NCI-H226 (cell line): ENCODE measurements at places on chromosomes 1 and 21.

- peak; percentile 41 for DNase-seq
Measured at GRCh38 chr1:41325801-41326200, 35.4 kb upstream of the FOXO6 start.

- DNase-seq: no peak
Measured at GRCh38 chr1:93963585-93963984, 54.4 kb upstream of the GCLM start.

DNA sequence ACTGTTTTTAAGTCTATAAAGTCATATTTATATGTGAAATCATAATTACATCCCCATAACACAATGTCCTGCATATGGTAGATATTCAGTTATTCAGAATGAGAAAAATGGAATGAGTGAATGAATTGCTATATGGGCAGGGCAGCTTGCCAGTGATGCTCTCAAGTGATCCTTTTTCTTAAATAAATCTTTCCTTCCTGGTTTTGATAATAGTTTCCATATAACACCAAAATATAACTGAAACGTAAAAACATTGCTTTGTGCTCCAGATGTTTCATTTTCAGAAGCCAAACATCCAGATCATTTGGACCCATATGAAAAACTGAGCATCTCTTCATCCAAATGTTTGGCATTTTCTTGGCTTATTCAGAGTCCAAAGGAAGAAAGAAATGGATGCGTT is 30.2 kb upstream of the RGS8 start:
- no peak for DNase-seq

DNA sequence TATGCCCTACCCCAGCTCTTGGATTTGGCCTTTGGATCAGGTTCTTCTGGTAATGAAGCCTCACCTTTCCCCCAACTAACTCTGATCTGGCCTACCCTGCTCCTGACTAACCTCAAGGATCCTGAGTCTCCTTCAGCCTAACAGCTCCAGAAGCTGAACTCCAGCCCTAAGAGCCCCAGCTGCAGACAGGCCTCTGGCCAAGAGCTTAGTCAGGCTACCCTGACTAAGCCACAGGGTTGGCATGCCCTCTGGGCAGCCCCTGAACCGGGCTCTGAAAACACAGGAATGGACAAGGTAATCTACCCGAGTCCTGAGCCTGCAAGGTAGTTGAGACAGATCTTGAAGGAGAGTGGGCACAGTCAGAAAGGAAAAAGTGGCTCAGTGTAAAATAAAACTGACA is 29.4 kb downstream of the COA7 start:
- peak; percentile 74 for DNase-seq

- DNase-seq: no peak
Measured at GRCh38 chr21:34046917-34047316, 26.5 kb upstream of the MRPS6 start.

GRCh38 chr1:228280106-228280901 is 72.5 kb downstream of the OBSCN start:
- no peak for DNase-seq

DNA sequence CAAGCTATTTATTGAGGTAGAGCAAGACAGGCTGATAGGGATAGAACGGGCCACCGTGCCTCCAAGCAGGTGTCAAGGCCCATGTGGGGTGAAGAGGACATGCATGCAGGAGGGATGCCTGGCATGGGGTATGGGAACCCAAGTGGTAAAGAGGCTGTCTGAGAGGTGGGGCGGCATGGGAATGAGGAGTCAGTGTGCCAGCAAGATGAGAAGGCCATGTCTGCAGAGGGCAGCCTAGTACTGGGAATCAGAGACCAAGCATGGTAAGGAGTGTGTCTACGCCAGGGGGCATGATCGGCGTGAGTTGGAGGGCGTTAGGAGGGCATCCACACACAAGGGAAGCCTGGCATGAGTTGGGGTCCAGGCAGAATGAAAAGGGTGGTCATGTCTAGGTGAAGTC is 303.7 kb upstream of the PLD5 start:
- DNase-seq: no peak

DNA sequence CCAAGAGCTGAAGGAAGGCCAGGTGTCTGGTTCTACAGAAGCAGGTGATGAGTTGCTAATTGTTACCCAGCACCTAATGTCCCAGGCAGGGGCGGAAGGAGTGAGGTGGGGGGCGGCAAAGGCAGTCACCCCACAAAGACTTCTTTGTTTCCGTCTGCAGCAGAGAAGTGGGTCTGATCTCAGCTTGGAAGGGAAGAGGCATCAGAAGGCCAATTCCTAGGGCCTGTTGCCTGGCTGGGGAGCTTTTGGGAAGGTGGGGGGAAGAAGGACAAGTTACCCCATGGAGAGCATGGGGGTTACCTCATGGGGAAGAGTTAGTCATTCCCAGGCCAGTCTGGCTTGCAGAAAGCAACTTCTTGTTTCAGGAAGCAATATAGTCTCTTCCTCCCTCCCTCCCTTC is 10.9 kb downstream of the IGSF21 start:
- DNase-seq: no peak

GRCh38 chr1:13700521-13701270 is 708 bp downstream of the PRDM2 start:
- DNase-seq: no peak

- DNase-seq: no peak
Measured at GRCh38 chr1:163094589-163094988, 25.4 kb downstream of the RGS4 start.

- no peak for DNase-seq
Measured at GRCh38 chr1:227915564-227916553, 31.9 kb downstream of the WNT9A start.

- no peak for DNase-seq
Measured at GRCh38 chr21:29673096-29673610, 266.6 kb downstream of the GRIK1 start.

GRCh38 chr1:154716011-154716410 is 108.0 kb upstream of the ADAR start:
- no peak for DNase-seq

- no peak for DNase-seq
Measured at GRCh38 chr1:58929671-58930325, 146.0 kb upstream of the JUN start.

GRCh38 chr1:31906557-31906956 is 31.6 kb downstream of the PTP4A2 start:
- DNase-seq: no peak

- peak; percentile 26 for DNase-seq
Measured at GRCh38 chr1:5847013-5847659, 145.1 kb downstream of the NPHP4 start.

GRCh38 chr1:247337250-247337746 is 5.6 kb upstream of the ZNF496 start:
- peak; percentile 90 for DNase-seq

DNA sequence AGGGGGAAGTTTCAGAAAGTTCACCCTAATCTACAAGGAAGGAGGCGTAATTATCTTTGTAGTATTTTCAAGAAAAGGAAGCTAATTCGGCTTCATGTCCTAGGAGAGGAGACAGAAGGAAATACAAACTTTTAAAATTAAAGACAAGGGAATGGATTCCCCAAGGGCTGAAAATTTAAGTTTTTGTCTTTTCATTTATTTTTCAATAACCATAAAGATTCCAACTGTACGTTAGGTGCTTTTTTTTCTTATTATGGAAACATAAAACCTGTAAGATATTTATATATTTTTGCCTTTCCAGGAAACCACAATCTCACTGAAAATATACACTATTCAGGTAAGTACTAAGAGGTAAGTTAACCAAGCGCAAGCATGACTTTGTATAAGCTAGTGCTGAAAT is at the start of gene OR2M3:
Gene OR2M3, plus strand, starts transcription at position 301 of the 400 bp plus-strand sequence. CDS start 5,803 bp downstream, outside the sequence.
- no peak for DNase-seq

- DNase-seq: no peak
Measured at GRCh38 chr1:67847466-67847865, 14.2 kb upstream of the GNG12 start.

DNA sequence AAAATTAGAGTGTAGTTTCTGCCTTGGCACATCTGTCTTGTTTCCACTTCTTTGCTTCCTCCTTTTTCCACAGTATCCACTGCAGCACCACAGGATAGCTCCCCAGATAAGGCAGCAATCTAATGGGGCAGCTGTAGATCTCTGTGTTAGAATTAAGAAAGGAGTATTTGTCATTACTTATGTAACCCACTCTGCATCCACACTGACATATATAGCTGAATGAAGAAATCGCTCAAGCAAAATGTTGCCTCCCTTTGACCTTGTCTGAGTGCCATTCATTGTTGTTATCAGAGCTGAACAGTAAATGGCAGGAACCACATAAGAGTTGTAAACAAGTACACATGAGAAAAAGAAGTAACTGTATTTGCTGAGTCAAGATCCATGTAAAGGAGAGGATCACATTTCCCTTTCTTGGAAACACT is 45.9 kb upstream of the DPH5 start:
- peak; percentile 3 for DNase-seq

- DNase-seq: no peak
Measured at GRCh38 chr1:29523576-29523975, 287.3 kb downstream of the PTPRU start.

DNA sequence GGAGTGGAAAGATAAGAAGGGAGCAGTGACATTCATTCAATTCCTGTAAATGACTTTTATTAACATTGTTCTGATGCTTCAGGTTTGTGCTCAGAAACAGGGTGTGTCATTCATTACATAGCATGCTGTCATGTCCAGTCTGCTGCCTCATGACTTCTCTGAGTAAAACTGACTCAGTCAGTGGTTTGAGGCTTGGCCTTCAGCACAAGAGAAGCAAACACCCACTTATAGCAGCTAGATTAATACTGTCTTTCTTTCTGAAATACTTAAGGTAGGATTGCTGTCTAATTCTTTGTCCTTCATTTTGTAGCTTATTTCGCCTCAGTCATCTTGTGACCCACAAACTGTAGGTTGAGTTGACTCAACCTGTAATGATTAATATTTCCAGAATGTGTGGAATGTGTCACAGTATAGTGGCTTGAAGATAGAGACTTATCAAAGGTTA is 32.9 kb downstream of the RASAL2 start:
- DNase-seq: peak; percentile 91

DNA sequence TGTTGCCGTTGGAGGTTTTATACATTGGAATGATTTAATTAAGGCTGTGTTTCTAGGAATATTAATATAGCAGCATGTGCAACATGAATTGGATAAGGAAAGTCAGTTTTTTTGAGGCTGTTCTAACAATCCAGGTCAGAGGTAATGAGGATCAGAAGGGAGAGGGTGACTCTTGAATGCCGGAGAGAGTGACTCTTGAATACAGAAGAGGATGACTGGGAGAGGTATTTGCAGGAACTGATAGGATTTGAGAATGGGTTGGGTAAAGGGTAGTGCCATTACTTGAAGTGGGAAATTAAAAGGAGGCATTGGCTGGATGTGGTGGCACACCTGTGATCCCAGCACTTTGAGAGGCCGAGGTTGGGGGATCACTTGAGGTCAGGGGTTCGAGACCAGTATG is 55.6 kb upstream of the MACF1 start:
- no peak for DNase-seq
